ENCODE measurements at places on chromosomes 6 and 20.

DNA sequence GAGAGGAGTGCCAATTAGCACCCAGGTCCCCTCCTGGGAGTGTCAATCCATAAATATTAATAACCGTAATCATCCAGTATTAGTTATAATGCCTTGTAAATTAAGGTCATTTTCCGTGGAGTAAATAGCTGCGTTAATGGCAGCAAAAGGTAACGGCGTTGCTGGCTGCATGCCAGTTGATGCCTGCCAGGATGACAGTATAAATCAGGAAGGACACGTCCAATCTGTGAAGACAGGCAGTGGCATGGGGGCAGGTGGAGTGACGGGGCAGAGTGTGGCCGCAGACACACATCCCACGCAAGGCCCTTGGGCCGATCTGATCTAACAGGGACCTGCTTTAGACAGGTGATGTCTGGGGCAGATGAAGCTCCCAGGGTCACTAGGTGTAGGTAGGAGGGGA lies 49.1 kb downstream of the KCNB1 start:
- no peak for DNase-seq

DNA sequence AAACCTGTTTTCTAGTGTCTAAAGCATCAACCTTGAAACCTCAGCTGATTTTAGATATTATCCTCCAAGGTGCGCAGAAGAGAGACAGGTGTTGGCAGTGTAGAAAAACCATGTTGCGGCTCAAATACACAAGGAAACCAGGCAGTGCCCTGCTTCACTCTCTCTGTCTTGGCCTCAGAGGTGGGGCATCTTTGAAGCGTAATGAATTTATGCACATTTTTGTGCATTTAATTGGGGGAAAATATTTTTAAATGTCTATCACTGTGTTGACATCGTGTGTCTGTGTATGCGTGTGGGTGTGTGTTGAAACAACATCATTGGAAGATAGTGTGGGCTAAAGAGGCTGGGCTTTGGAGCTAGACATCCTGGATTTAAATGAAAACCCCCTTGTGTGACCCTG lies 334.0 kb upstream of the CHD6 start:
- DNase-seq, result no peak

DNA sequence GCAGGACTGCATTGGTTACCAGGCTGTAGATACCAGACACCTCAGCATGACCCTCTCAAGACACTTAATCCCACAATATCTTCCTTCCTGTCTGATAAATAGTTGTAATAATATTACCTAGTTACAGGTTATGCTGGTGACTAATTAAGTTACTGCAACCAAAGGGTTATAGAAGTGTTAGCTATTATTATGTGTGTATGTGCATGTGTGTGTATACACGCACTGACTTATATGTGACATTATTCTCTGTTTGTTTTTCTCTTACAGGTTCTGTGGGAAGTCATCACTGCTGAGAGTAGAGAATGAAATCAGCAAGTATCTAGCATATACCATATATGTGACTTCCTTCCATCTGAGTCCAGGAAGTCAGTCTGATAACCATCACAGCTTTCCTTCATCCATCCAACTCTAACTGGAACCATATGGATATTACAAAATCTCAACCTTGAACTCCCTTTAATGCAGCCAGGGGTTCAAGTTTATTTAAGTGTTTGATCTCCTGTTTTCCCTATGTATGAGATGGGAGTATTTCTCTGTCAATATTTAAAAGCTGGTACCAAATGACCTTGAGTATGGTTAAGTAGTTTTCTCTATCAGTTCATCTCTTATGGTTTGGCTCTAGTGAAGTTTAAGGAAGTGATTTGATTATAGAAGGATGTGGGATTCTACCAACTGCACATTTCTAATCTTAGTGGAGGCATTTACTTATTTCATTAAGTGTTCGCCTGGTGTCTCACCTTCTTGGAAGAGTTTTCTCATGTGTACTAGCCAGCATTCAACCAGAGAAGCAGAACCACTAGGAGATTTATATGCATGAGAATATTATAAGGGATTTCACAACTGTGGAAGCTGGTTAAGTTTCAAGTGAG lies 313.2 kb downstream of the HIVEP2 start:
- DNase-seq, result no peak

- DNase-seq, result no peak
Measured at GRCh38 chr20:39083761-39084160, 121.6 kb downstream of the DHX35 start.

- DNase-seq, result no peak
Measured at GRCh38 chr6:137486416-137486815, 7.8 kb downstream of the OLIG3 start.

DNA sequence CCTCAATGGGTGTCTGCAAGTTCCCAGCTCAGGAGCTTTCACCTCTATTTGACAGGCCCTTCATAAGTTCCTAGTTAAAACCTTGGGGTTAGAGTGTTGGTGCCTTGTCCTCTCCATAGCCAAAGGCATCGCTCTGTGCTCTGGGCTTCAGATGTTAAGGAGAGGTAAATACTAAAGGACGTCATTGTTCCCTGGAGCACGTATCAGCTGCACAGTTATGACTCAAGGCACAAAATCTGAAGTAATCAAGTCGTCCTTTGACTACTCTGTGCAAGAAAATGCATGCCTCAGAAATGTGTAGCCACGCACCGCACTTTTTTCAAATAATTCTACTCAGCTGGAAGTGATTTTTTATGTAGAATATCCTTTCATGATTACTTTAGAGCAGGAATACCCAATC lies 240.8 kb upstream of the QKI start:
- no peak for DNase-seq

Measured in kidney glomerular epithelial cell (primary cell).